Prostate gland (tissue), 2 donors: ENCODE measurements at places on chromosomes 12 and 14. TPM values are rescaled to one million over a fixed set of nuclear protein-coding genes. Genes with fewer than 3 reads are reported as not detected.

GRCh38 chr12:120873226-120873625 lies 30.9 kb downstream of the SPPL3 start:
- H3K4me1 ChIP-seq = no peaks in the 10 kb centered on the region
- no peak overlapping the region for H3K4me3 ChIP-seq
- no peak overlapping the region for H3K27ac ChIP-seq
- DNase-seq = no peak
- H3K27me3 ChIP-seq = no peaks in the 10 kb centered on the region
- H3K36me3 ChIP-seq = no peaks in the 10 kb centered on the region

GRCh38 chr12:27969624-27970400 lies 2.7 kb downstream of the PTHLH start:
- H3K4me1 ChIP-seq = no peaks in the 10 kb centered on the region
- peak overlapping the region; percentile 40 for H3K4me3 ChIP-seq
- H3K36me3 ChIP-seq = no peaks in the 10 kb centered on the region
- peaks cover 5% of the 10 kb centered on the region for H3K27me3 ChIP-seq
- no peak overlapping the region for H3K27ac ChIP-seq
- DNase-seq = peak; percentile 56

- no peaks in the 10 kb centered on the region for H3K36me3 ChIP-seq
- no peaks in the 10 kb centered on the region for H3K27me3 ChIP-seq
- no peaks in the 10 kb centered on the region for H3K4me1 ChIP-seq
- H3K27ac ChIP-seq = no peak overlapping the region
- DNase-seq = no peak
Measured at GRCh38 chr12:95192271-95192670, 25.0 kb downstream of the FGD6 start.

DNA sequence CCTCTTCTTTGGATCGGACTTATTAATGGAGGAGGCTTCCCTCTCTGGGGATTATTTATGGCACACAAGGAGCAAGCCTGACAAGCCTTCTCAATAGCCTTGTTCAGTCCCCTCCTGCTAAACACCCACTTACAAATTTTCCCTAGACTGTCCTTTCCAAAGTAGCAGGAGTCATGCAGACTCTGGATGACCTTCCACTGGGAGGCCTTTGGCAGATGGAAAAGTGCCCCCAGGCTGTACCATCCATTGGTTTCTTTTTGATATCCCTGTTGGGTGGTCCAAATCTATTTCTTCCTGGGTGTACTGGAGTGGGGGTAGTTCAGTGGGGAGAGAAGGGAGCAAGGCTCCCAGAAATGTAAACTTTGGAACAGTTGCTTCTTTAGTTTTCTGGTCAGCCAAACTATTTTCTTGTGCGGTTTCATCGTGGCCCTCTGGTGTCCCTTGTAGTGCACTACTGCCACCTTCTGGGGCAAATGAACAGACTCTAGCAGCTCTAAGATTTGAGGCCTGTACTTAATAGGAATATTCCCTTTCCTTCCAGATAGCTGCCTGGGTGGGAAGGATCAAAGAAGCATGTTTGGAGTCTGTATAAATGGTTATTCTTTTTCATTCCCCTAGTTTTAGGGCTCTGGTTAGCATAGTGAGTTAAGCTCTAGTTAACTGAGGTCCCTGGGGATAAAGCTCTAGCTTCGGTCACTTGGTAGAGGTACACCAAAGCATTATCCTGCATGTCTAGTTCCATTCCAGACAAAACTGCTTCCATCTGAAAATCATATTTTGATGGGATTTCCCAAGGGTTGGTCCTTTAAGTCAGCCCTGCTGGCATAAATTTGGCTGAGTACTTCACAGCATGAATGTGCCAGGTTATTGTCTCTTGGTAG lies 409.5 kb downstream of the SLC6A15 start:
- no peaks in the 10 kb centered on the region for H3K36me3 ChIP-seq
- H3K4me1 ChIP-seq = no peaks in the 10 kb centered on the region
- H3K27ac ChIP-seq = no peak overlapping the region
- H3K27me3 ChIP-seq = no peaks in the 10 kb centered on the region
- DNase-seq = peak; percentile 18
- H3K4me3 ChIP-seq = no peak overlapping the region

DNA sequence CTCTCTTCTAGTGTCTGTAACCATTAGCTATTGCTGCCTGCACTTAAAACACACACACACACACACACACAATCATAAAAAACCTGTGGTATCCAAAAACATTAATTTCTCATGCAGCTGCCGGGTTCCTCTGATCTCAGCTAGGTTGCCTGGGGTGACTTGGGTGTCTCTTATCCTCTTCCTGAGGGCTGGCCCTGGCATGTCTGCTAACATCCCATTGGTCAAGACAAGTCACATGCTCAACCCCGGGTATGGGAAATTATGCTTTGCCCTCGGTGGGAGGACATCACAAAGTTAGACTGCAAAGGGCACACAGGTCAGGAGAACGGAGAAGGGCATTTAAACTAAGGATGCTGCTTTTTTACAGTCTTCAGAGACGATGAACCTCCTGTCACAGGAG lies 55.7 kb downstream of the TRPV4 start:
- no peaks in the 10 kb centered on the region for H3K27me3 ChIP-seq
- DNase-seq = no peak
- no peak overlapping the region for H3K27ac ChIP-seq
- no peak overlapping the region for H3K4me3 ChIP-seq
- H3K4me1 ChIP-seq = no peaks in the 10 kb centered on the region

GRCh38 chr14:94374749-94375260 lies 13.6 kb downstream of the SERPINA1 start:
- no peak overlapping the region for H3K4me3 ChIP-seq
- no peaks in the 10 kb centered on the region for H3K27me3 ChIP-seq
- H3K36me3 ChIP-seq = no peaks in the 10 kb centered on the region
- no peak for DNase-seq
- no peak overlapping the region for H3K27ac ChIP-seq

DNA sequence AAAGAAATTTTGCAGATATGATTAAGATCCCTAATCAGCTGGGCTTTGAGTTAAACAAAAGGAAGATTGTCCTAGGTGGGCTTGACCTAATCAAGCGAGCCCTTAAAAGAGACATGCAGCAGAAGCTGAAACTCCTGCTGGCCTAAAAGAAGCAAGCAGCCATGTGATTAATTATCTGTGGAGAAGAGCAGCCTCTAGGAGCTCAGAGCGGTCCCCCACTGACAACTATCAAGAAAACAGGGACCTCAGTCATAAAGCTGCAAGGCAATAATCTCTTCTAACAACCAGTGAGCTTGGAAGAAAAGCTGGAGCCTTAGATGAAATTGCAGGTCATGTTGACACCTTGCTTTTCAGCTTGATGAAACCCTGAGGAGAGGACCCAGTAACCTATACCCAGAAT lies 288.9 kb upstream of the CLEC14A start:
- H3K27ac ChIP-seq = no peak overlapping the region
- H3K27me3 ChIP-seq = no peaks in the 10 kb centered on the region
- H3K4me1 ChIP-seq = no peaks in the 10 kb centered on the region
- H3K4me3 ChIP-seq = no peak overlapping the region

- H3K27ac ChIP-seq = peak overlapping the region; percentile 76
- peak overlapping the region; percentile 84 for H3K4me3 ChIP-seq
- peaks cover 6% of the 10 kb centered on the region for H3K36me3 ChIP-seq
- H3K27me3 ChIP-seq = no peaks in the 10 kb centered on the region
- H3K4me1 ChIP-seq = peaks cover 4% of the 10 kb centered on the region
- DNase-seq = no peak
Measured at GRCh38 chr12:57694459-57695019, 607 bp downstream of the OS9 start.

GRCh38 chr12:30015631-30016337 lies 232.0 kb upstream of the TMTC1 start:
- H3K36me3 ChIP-seq = no peaks in the 10 kb centered on the region
- no peak for DNase-seq
- H3K27ac ChIP-seq = no peak overlapping the region
- no peaks in the 10 kb centered on the region for H3K27me3 ChIP-seq

GRCh38 chr12:42933461-42934081 lies 344.0 kb upstream of the PRICKLE1 start:
- no peak overlapping the region for H3K4me3 ChIP-seq
- no peaks in the 10 kb centered on the region for H3K4me1 ChIP-seq
- DNase-seq = no peak
- no peaks in the 10 kb centered on the region for H3K36me3 ChIP-seq
- H3K27ac ChIP-seq = no peak overlapping the region

- H3K27ac ChIP-seq = no peak overlapping the region
- no peaks in the 10 kb centered on the region for H3K4me1 ChIP-seq
- H3K4me3 ChIP-seq = no peak overlapping the region
- no peak for DNase-seq
- H3K36me3 ChIP-seq = no peaks in the 10 kb centered on the region
Measured at GRCh38 chr12:68665016-68665569, 21.7 kb upstream of the NUP107 start.

DNA sequence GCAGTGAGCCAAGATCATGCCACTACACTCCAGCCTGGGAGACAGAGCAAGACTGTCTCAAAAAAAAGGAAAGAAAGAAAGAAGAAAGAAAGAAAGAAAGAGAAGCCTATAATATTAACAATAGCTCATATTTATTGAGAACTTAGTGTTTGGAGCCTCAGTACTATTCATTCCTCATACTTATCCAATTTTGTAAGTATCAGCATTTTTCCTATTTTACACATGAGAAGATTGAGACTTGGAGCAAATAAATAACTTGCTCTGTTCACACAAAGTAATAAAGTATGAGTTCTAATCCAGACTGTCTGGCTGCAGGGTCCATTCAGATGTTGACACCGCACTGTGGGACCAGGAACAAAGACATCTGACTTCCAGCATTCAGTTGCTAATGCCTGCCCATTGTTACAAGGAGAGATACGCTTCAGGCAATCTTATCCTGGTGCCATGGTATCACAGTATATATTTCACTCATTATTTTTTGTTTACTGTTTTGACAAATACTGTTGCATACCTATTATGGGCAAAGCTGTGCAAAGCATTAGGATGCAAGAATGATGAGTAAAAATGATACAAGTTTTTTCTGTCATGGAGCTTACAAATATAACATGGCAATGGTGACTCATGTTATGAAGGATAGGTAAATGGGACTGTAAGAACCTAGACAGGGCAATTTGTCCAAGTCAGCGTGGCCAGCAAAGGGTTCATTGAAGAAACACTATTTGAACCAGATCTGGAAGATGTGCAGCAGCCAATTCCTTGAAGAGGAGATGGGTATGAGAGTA lies 21.4 kb upstream of the TMTC2 start:
- H3K4me1 ChIP-seq = no peaks in the 10 kb centered on the region
- no peak overlapping the region for H3K27ac ChIP-seq
- H3K27me3 ChIP-seq = no peaks in the 10 kb centered on the region
- no peaks in the 10 kb centered on the region for H3K36me3 ChIP-seq

DNA sequence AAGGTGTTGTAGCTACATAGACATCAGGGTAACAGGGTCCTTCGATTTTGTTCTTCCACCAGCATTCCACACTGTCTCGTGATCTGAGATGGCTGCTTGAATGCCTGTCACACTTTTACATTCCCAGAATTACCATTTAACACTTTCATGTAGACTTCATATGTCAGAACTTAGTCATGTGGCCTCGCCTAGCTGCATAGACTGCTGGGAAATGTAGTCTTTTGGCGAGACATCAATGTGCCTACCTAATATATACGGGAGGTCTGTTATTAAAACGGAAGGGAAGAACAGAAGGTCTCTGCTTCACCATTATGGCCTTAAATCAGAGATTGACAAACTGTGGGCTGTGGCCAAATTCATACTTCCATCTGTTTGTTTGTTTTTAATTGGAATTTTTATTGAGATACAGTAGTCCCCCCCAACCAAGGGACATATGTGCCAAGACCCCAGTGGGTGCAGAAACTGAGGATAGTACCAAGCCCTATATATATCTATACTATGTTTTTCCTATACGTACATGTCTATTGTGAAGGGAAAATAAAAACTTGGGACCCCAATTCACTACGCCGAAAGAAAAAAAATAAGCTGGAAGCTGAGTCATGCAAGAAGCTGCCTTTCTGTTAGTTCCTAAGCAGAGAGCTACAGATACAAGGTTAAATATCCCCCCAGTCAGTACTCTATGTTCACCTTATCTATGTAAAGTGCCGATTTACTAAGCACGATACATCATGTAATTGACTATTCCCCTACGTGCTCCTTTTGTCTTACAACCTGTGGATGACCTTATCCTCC lies 11.3 kb upstream of the HRK start:
- no peak for DNase-seq
- H3K4me1 ChIP-seq = no peaks in the 10 kb centered on the region
- H3K27ac ChIP-seq = no peak overlapping the region
- H3K4me3 ChIP-seq = no peak overlapping the region

GRCh38 chr14:103898204-103898603 lies 30.1 kb upstream of the TDRD9 start:
- no peaks in the 10 kb centered on the region for H3K4me1 ChIP-seq
- H3K4me3 ChIP-seq = no peak overlapping the region
- DNase-seq = no peak

DNA sequence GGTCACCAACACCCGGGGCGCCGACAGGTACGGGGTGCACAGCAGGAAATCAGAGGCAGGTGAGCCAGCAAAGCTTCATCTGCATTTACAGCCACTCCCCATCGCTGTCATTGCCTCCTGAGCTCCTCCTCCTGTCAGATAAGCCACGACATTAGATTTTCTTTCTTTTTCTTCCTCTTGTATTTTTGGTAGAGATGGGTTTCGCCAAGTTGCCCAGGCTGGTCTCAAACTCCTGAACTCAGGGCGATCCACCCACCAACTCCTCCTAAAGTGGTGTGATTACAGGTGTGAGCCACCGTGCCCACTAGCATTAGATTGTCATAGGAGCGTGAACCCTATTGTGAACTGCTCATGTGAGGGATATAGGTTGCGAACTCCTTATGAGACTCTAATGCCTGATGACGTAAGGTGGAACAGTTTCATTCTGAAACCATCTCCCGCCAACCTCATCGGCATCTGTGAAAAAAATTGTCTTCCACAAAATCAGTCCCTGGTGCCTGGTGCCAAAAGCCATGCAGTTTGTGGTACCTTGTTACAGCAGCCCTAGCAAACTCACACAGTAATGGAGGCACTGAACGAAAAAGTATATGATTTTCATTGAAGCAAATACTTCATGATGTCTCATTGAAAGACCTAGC lies 1.5 kb downstream of the STYK1 start:
- H3K4me1 ChIP-seq = no peaks in the 10 kb centered on the region
- H3K36me3 ChIP-seq = no peaks in the 10 kb centered on the region
- DNase-seq = no peak
- no peak overlapping the region for H3K4me3 ChIP-seq

GRCh38 chr12:53180931-53181645 lies 363 bp upstream of the CSAD start:
- H3K4me1 ChIP-seq = peaks cover 11% of the 10 kb centered on the region
- H3K36me3 ChIP-seq = peaks cover 11% of the 10 kb centered on the region
- peak overlapping the region; percentile 76 for H3K4me3 ChIP-seq
- no peaks in the 10 kb centered on the region for H3K27me3 ChIP-seq
- peak; percentile 65 for DNase-seq

GRCh38 chr14:55417955-55418354 lies 6.3 kb upstream of the ATG14 start:
- DNase-seq = no peak
- no peak overlapping the region for H3K27ac ChIP-seq
- no peaks in the 10 kb centered on the region for H3K36me3 ChIP-seq
- H3K4me1 ChIP-seq = no peaks in the 10 kb centered on the region

- peak within 1 kb of the TSS; percentile 89 for H3K27ac ChIP-seq
- H3K27me3 ChIP-seq = no peaks in the 10 kb centered on the region
- H3K4me3 ChIP-seq = peak within 1 kb of the TSS; percentile 73
- H3K36me3 ChIP-seq = no peaks in the 10 kb centered on the region
- DNase-seq = peak; percentile 43
Measured at GRCh38 chr12:123150744-123151456, at the start of gene PITPNM2. Gene PITPNM2 (minus strand): TSS chr12:123151090. CDS start chr12:123034590, 116,500 bp downstream.

The ACSS3 gene
- 11.8 TPM for total RNA-seq

The KLRC2 gene
- total RNA-seq = not detected

The DCTN2 gene
- 157 TPM for total RNA-seq

The LMO3 gene
- total RNA-seq = 3.7 TPM

The GARIN6 gene
- total RNA-seq = not detected

The CCER1 gene
- total RNA-seq = not detected

The TMEM119 gene
- total RNA-seq = 19.1 TPM

The SPTB gene
- 2.7 TPM for total RNA-seq

The AQP6 gene
- total RNA-seq = 0.40 TPM

The TMEM132D gene
- 0.57 TPM for total RNA-seq

The BICDL1 gene
- total RNA-seq = 34.0 TPM

The TMEM30B gene
- 98.5 TPM for total RNA-seq
